ENCODE measurements at places on chromosomes 1 and 21.

- DNase-seq, result no peak
Measured at GRCh38 chr21:45109831-45110492, 35.6 kb downstream of the ADARB1 start.

DNA sequence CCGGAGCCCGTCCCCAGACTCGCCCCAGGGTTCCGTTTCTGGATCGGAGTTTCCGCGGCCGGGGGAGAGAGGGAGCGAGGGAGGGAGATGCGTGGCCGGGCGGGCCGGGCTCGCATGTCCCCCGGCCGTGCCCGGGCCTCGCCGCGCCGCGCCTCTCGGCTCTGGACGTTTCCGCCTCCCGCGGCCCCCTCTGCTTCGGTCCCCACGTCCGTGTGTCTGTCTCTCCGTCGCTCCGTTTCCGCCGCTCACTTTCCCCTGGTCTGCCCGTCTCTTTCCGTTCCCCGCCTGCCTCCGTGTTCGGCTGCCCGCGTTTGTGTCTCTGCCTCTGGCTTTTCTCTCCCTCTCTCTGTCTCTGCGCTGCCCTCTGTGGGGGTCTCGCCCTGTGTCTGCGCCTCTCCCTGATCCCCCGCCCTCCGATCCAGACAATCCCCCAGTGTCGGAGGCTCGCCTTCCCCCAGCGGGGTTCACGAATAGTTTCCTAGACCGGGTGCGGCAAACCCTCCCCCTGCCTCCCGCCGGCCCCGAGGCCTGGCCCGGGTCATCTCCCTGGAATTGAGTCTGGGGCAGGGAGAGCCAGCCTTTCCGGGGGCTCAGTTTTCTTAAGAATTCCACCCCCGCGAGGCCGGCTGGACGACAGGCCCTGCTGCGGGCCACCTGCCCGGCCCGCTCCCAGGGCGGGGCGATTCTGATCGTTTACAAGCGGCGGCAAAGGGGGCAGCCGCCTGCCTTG lies 735 bp downstream of the NBL1 start:
- DNase-seq, result no peak

DNA sequence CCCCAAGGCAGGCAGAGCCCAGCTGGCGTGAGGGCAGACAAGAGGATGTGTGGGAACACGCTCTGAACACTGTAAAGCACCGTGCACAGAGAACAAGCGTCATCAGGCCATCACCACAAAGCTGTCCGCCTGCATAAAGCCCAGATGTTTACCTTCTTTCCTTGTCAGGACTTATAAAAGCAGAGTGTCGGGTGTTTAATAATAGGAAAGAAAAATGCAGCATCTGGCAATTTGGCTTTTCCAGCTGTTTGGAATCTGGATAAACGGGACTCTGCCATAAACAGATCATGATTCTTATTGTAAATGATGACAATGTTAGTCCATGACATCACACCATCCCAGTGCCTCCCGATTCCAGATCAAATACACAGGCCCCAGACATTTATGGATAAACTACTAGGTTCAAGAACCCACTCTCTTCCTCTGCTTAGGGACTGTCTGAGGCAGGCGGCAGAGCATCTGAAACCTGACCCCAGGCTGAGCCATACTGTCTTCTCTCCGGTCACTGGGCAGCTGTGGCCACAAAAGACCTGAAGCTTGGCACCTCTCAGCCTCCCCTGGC lies 4.2 kb downstream of the GLIS1 start:
- DNase-seq, result peak; percentile 74

DNA sequence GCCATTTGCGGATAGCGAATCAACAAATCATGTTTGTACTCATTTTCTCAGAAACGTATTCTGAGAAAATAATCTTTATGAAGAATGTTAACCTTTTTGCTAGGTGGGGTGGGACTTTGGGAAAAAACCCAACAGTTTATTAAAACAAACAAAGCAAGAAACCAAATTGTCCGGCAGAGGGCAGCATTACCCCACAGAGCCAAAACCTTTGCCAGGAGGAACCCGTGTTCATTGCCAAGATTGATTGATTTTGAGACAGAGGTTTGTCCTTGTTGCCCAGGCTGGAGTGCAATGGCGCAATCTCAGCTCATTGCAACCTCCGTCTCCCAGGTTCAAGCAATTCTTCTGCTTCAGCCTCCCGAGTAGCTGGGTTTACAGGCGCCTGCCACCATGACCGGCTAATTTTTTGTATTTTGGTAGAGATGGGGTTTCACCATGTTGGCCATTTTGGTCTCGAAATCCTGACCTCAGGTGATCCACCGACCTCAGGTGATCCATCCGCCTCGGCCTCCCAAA lies 70.8 kb upstream of the RHOU start:
- DNase-seq, result peak; percentile 32

DNA sequence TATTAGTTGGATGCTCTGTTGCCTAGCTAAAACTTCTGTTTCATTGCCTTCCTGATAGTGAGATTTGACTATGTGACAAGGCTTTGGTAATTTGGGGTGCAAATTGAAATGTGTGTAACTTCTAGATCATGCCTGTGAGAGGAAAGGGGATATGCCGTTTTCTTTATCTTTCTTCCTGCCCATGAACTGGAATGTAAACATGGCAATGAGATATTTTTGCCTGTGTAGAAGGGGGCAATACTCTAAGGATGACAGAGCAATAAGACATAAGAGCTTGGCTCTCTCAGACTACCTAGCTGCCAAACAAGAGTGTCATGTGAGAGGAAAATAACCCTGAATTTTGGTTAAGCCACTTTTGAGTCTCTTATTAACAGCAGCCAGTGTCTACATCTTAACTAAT lies 49.7 kb downstream of the RAP1A start:
- DNase-seq, result no peak

- no peak for DNase-seq
Measured at GRCh38 chr1:99950486-99950885, 19.3 kb upstream of the SLC35A3 start.

GRCh38 chr1:9505143-9505542 lies 34.1 kb upstream of the SLC25A33 start:
- DNase-seq, result no peak

DNA sequence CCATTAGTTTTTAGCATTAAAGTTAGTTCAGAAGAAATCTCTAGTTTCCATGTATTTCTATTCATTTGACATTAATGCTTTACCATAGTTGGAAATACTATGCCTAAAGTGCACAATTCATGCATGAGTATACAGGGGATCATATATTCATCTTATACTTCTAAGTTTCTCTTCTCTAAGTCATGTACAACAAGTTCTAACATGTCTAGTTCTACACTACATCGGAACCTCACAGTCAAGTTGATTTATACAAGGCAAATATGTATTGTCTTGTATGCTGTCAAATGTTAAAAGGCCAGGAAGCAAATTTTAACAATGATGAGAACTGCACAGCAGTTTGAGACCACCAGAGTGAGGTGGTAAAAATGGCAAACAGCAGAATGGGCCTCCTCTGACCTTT lies 22.9 kb upstream of the MOB3C start:
- DNase-seq, result no peak

GRCh38 chr1:201041011-201041410 lies 17.5 kb upstream of the KIF21B start:
- DNase-seq, result no peak

GRCh38 chr1:55168353-55168752 lies 46.8 kb downstream of the USP24 start:
- no peak for DNase-seq

DNA sequence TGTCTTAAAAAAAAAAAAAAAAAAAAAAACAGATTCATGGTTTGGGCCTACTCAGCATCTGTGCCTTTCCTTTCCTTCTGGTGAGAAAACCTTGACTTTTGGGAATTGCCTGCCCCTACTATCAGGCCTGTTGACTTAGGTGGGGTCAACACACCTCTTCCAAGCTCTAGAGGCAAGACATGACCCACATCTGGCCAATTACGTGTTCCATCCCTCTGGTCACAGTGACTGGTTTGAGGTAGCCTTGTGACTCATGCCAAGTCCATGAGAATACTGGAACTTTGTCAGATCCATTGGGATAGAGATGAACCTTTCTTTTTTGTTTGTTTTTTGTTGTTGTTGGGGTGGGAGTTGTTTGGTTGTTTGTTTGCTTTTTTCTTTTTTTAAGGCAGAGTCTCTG lies 37.3 kb upstream of the KHDRBS1 start:
- DNase-seq, result no peak

DNA sequence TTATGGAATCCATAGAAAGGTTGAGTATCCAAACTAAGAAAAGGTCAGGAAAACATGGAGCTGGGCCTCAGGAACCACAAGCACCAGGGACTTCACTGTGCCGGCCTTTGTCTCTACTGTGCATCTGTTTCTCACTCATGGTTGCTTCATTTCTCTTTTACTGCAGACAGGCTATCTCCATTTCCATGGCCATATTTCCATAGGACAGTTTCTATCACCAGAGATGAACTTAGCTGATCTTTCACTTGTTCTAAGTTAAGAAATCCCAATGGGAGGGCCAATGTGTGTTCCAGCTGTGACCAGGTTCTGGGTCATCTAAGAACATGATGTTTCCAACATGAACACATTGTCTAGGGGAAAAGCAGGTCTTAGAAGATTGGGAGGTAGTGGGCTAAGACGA lies 43.7 kb upstream of the PPP2R5A start:
- DNase-seq, result no peak

GRCh38 chr1:207698822-207699483 lies 52.9 kb upstream of the CD46 start:
- no peak for DNase-seq

- DNase-seq, result no peak
Measured at GRCh38 chr1:107793896-107794453, 171.0 kb downstream of the VAV3 start.

DNA sequence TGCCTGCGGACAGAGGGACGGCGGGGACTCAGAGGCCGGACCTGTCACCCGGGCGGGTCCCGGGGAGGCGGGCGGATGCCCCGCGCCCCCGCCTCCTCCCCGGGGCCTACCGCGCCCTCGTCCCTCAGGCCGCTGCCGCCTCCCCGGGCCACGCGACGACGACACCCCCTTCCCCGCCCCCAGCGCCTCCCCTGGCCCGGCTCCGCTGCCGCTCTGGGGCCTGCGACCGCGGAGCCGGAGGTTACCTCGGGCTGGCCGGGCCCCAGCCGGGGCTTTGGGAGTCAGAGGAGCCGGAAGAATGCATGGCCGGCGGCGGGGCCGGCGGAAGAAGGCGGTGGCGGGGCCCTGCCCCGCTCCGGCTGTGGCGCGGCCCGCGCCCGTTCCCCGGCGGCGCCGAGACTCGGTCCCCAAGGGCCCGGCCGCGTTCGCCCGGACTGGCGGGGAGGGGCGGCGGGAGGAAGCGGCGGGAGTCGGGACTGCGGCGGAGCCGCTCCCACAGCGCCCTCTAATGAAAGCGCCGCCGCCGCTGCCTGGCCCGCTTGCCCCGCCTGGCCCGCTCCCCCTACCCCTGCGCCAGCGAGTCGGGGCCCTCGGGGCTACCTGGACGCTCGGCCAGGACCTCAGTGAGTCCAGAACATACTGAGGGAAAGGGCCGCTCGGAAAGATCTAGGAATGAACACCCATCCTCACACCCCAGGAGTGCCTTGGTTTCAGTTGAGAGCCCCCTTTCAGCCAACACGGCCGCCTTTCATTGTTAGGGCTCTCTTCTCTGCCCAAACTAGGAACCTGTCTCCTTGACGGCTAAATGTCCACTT lies at the start of gene LPGAT1:
Gene LPGAT1, minus strand, starts transcription at position 436 of the 815 bp plus-strand sequence. CDS start 1,467 bp downstream, outside the sequence.
- peak; percentile 27 for DNase-seq

DNA sequence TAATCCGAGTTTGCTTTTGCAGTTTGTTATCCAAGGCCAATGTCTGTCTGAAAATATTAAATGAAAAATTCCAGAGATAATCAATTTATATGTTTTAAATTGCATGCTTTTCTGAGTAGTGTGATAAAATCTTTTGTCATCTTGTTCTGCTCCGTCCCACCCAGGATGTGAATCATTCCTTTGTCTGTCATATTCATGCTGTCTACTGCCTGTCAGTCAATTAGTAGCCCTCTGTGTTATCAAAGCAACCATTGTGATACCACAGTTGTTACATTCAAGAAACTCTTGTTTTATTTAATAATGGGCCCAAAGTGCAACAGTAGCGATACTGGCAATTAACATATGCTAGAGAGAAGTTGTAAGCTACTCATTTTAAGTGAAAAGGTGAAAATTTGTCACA lies 819.3 kb downstream of the BRINP3 start:
- no peak for DNase-seq

GRCh38 chr1:157700732-157701131 lies at the start of gene FCRL3:
TSS of gene FCRL3 (minus strand) at chr1:157700769. CDS start at chr1:157700489, 280 bp downstream.
- no peak for DNase-seq

DNA sequence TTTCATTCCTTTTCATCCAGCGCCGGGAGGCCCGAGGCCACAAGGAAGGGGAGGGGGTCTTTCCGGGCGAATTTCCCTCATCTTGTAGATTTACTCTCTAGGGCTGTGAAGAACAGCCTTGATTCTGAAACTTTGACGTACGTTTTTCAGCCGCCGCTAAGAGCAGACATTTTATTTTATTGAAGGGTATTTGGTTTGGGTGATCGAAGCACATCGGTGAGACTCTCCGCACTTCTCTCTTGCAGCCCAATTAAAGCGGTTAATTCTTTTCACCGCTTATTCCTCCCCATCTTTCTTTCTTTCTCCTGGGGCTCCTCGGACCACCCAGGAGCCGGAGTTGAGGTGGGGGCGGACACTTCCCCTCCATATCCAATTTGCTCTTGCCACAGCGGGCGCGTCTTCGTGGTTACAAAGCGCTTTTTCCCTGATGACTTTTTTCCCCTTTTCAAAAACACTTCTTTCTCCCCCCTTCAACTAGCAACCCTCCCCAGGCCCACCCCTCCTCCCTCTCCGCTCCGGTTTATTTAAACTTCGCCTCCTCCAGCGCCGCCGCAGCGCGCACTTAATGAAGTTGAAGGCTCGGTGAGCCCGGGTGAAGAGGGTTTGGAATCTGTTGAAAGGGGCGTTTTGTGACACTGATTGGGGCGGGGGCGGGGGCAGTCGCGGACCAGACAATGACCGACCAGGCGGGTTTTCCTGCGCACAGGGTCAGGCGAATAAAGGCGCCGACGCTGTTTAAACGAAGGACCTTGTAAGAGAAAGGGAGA lies 5.9 kb downstream of the FOXD2 start:
- no peak for DNase-seq

DNA sequence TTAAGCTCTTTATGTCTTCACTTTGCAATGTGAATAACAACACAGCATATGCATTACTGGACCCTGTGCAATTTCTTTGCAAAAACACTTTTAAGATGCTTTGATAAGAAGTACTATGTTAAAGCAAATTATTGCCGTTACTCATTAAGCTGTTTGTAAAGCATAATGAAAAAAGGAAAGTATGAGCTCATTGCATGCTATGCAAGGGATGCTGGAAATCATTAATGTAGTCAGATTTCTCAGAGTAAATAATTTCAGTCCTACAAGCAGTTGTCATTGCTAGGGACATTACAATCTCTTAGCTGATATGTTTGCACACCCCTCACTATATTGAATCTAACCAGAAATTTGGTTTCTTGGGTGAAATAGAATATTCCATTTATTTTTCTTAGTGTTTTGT lies 982.5 kb upstream of the ADGRL2 start:
- DNase-seq, result no peak

- no peak for DNase-seq
Measured at GRCh38 chr1:116325104-116325503, 47.9 kb upstream of the ATP1A1 start.

GRCh38 chr1:169309178-169310166 lies 58.1 kb downstream of the NME7 start:
- no peak for DNase-seq

GRCh38 chr1:186741640-186742039 lies 61.4 kb upstream of the PTGS2 start:
- DNase-seq, result no peak

All from GM04504 (cell line).